Activated CD8-positive, alpha-beta memory T cell treated with anti-CD3 and anti-CD28 coated beads, Interleukin-2, amount 50 U/mL, for 4 hours (primary cell): ENCODE measurements at places on chromosomes 2 and 18.

GRCh38 chr2:121326628-121327027 is 41.6 kb upstream of the TFCP2L1 start:
- no peak for DNase-seq

- DNase-seq: no peak
These were observed 61.8 kb upstream of the GPR45 start for GRCh38 chr2:105179469-105180372.

DNA sequence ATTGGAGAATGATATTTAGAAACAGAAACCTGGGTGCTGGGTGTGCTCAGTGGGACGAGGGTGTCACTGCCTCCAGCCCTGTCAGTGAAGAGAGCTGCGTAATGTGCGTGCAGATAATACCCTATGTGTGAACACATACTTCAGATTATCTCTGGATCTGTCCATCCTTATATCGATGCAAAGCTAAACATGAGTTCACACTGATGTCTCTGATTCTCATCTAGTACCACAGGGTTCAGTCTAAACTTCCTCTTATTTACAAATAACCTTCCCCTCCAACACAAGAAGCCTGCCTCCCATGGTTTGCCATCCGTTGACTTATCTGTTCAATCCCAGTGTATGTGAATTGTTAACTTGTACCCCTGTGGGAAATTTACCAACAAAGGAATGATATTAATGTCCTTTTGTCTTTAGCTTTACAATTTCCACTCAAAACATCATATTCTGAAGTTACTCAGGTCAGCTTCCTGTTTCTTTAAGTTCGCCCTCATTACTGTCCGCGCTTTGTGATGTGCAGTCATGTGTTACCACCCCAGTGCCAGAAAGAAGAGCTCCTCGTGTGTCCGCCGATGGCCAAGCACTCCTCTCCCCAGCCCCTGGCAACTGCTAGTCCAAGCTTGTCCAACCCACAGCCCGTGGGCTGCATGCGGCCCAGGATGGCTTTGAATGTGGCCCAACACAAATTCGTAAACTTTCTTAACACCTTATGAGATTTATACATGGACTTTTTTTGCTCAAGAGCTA is 108.2 kb downstream of the RTP5 start:
- no peak for DNase-seq

GRCh38 chr2:131143803-131144202 is 38.7 kb downstream of the PLEKHB2 start:
- DNase-seq: no peak

DNA sequence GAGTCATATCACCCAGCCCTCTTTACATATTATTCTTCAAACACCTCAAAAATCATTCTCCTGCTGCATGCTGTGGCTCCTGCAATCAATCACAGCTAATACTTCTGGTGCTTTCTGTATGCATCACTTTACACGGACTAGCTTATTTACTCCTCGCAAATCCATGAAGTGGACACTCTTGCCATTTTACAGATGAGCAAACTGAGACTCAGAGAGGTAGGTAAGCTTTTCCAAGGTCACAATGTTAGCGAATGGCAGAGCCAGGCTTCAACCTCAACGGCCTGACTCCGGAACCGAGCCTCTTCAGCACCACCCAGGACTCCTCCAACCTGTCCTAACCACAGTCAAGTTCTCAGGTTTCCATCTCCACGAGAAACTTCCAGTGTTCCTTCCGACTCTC is 36.8 kb downstream of the TCF4 start:
- no peak for DNase-seq

- DNase-seq: no peak
These were observed 49.7 kb upstream of the TFCP2L1 start for GRCh38 chr2:121334581-121335293.

DNA sequence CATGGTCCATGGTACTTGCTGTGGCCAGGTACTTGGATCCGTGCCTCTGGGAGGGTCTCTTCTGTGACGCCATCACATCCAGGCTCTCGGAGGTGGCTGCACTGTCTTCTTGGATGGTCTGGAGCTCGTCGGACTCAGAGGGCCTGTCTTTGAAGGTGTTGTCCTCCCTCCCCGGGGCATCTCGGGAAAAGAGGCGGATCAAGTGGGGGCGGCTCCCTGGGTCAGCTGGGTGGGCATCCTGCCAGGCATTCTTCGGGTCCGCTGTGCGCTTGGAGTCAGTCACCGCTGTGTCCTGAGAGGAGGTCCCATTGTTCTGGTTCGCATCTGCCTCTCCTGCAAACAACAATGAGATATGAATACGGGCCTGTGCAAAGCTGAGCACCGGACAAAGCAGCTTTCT is 115.6 kb downstream of the MBP start:
- DNase-seq: no peak

DNA sequence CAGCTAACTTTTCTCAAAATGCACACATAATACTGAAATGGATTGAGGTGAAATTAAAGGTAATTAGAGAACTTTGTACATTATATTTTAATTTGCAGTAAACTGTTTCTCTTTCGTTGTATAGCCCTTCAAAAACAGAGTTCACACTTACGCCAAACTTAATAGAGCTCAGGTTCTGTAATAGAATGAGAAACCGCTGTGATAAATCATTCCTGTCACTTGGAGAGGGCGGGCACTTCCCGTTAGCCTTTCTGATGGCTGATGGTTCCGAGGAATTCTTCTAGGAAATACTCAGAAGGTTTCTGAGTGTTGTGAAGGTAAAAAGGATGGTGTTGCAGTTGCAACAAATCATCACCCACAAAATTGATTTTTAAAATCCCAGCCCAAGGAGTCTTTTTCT is 155.8 kb upstream of the ALKAL2 start:
- DNase-seq: no peak

DNA sequence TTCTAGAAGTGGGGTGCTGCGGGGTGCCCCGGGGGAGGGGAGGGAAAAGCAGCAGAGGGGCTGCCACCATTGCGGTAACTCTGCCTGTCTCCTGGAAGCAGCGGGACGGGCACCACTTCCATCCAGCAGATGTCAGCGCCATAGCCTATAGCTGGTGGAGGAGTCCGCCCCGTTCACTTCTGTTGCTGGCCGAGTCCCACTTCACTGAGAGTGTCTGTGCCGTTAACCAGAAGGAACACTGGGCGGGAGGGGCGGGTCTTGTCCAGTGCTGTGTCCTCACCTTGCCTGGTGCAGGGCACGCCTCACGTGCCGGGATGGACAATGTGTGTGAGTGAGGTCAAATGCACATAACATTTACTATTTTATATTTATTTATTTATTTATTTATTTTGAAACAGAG is 19.3 kb upstream of the ODC1 start:
- no peak for DNase-seq

GRCh38 chr2:237533668-237534161 is 32.7 kb upstream of the PRLH start:
- no peak for DNase-seq

- no peak for DNase-seq
These were observed 135.7 kb downstream of the OTX1 start for GRCh38 chr2:63186331-63186730.

- DNase-seq: peak; percentile 61
These were observed 56.1 kb downstream of the SF3B1 start for GRCh38 chr2:197378494-197379307.

DNA sequence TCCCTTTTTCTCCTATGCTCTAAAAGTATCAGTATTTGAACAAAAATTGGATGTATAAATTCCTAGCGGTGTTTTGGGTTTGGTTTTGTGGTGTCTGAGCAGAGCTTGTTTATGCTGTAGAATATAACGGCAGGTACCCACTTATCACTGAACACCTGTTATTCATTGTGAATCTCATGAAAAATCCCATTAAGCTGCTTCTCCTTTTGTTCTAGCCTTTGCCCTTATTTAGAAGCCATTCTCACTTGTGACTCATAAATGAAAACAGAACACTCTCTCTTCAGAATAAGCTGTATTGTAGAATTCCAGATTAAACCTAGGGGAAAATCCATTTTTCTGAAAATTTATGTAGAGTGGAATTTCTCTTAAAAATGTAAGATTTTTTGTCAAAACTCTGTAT is 104.0 kb downstream of the PRPF40A start:
- DNase-seq: no peak

DNA sequence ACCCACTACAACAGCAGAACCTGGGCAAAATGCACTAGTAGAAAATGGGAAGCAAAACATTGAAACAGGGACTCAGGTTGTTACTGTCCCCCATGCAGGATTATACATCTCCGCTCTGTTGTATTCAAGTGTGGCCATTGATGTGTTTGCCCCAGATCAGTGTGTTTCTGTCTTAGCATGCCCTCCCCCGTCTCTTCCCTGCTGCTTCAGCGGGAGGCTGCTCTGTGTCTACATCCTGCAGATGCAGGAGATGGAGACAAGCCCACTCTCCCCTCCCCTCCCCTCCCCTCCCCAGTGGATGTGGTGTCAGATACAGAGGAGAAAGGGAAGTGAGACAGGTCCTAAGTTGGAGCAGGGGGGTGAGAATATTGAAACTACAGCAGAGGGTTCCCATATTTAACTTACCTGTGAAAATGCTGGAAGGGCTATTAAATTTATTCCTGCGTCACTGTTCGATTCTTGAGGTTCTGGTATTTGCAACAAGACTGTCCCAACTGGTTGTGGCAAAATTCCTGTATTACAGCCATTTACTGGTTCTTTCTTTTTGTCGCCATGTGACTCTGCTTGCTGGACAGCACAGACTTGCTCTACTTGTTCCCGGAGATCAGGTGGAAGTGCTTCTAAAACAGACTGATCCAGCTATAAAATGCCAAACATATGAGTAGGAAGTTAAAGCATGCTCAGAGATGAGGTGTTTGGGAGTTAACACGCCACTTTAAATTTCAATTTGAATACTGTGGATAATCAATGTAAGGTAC is 67.0 kb downstream of the EIF5B start:
- DNase-seq: no peak

DNA sequence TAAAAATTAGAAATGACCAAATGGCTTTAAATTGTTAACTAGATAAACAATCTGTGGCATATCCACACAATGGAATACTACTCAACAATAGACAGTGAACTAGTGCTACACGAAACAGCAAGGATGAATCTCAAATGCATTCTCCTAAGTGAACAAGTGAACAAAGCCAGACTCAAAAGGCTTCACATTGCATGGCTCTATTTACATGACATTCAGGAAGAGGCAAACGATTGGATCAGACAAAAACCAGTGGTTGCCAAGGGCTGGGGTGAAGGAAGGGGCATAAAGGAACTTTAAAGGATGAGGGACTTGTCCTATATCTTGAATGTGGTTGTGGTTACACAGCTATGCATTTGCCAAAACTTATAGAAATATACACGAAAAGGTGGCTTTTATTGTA is 184.3 kb downstream of the RPIA start:
- no peak for DNase-seq

DNA sequence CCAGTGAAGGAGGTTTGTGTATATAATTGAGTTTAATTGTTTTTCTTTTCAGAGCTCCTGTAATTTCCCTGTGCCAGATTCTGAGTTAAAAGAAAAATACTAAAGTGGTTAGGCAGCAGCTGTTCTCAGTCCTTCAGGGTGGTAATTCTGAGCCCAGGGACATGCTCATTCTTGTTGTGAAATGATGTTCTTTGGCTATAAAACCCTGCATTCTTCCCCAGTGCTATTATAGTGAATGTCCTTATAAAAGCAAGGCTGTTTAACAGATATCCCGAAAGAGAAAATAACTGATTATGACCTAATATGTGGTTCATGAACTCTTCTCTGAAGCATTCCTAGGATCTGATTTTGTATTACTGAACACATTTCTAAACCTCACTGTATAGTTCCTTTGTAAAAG is 34.0 kb downstream of the ADAM23 start:
- DNase-seq: no peak
